Hematopoietic multipotent progenitor cell treated with erythropoietin and hydrocortisone succinate and interleukin-3 and kit ligand, for 4 days (in vitro differentiated cells): ENCODE measurements at places on chromosomes 1 and 21.

DNA sequence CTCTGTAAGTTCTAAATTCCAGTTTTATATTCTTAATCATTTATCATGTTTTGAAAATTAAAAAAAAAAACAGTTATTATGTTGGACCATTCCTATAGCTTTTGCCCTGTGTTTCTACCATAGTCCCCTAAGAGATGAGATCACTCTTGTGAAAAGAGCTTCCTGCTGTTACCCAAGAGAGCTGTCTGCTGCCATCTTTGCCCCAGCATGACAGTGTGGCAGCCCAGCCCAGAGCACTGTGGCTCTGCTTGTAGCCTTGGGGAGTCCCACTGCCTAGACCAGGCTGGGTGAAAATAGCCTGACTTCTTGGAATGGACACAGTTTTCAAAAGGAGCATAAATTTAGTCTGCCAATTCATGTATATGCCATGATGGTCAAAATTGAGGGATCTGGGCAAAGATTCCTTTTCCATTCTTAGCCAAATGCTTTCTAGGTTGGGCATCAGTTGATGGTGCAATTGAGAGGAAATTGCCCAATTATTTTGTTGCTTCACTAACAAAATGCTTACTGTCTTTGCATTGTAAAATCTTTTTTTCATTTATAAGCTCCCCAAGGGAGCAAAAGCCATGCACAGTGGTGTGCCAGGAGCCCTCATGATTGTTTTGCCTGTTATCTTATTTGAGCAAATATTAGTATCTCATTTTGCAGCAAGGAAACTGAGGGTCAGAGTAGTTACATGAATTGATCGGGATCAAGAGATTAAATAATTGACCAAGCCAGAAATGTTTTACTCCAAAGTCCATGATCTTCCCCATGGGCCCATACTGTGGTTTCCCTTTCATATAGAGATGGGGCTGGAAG, 72.8 kb downstream of the ETS2 start:
- DNase-seq: peak; percentile 42

GRCh38 chr1:27418326-27419185, 26.1 kb downstream of the GPR3 start:
- no peak for DNase-seq

DNA sequence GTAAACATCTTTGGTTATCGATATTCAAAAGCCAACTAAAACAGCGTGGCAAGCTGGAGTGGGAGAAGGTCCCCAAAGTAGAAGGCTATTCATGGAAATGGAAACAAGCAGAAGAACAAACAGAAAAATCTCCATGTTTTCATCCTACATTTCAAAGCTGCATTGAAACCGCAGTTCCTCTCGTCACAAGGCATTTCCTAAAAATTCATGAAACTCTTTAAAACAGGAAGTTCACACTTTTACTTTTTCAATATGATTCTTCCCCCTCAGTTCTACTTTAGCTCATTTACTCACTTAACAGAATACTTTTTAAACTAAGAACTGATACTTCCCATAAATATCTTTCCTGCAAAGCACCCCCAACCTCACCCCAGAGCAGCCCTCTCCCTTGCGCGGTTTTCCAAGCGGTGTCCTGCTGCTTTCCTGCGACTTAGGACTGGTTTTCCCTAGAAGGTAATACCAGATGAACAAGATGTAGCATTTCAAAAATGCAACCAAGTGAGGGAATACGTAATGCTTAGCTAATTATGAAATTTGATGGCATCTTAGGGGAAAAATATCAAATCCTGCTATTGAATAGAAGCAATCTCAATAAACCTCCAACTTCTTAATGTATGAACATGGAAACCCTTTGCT, 228.3 kb upstream of the PKN2 start:
- peak; percentile 18 for DNase-seq

GRCh38 chr1:223853275-223853674, 7.5 kb upstream of the TP53BP2 start:
- DNase-seq: no peak

DNA sequence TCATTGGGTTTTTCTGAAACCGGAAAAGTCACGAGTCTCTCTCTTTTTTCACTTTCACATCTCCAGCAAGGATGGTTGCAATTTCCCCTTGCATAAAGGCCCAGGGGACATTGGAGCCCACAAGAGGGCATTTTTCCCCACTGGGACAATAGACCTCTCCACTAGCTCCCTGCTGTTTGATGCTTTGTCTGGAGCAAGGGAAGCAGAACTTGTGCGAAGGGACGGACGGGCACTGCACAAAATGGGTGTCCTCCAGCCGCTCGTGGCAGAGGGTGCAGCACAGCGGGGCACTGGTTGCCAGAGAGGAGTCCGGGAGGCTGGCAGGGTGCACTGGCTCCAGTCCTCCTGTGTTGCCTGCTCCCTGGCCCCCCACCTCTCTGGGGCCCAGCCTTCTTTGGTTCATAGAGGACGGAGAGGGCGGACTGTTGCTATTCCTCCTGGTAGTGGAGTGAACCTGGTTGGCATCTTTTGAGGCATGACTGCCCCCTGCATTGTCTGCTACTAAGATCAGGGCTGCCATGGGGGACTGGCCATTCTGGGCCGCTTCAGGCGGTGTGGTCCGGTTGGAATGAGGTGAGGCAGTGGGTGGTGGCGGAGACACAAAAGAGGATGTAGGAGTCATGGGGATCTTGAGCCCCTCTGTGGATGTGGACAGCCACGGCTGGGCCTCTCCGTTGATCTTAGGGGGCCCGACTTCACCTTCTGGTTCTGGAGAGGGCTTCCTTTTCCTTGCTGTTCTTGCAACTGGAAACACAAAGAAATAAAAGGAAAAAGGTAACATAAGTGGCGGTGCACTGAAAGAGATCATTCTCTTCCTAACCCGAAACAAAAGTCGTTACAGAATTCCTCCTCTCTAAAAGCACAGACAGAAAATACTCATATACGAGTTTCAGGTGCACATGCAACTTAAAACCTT, 2.6 kb downstream of the IRF2BP2 start:
- peak; percentile 71 for DNase-seq

DNA sequence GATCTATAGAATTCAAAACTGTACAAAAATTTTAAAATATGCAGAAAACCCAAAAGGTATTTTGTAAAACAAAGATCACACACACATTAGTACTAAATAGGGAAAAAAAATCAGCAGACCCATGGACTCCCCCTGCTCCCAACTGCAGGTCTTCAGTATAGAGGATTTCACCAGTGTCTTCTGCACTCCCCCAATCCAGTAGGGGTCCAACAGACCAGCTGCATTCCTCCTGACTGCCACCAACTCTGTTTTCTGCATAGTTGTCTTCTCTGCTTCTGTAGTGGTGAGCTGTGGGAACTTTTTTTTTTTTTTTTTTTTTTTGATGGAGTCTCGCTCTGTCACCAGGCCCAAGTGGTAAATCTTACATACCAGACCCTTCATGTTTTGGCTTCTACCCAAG, 21.9 kb downstream of the CLCA2 start:
- DNase-seq: no peak

GRCh38 chr1:18977428-18977827, 21.0 kb upstream of the IFFO2 start:
- no peak for DNase-seq

- peak; percentile 90 for DNase-seq
These were observed 2.8 kb upstream of the NUP210L start for GRCh38 chr1:154157520-154158306.

GRCh38 chr1:9425859-9426258, 113.4 kb upstream of the SLC25A33 start:
- peak; percentile 48 for DNase-seq

DNA sequence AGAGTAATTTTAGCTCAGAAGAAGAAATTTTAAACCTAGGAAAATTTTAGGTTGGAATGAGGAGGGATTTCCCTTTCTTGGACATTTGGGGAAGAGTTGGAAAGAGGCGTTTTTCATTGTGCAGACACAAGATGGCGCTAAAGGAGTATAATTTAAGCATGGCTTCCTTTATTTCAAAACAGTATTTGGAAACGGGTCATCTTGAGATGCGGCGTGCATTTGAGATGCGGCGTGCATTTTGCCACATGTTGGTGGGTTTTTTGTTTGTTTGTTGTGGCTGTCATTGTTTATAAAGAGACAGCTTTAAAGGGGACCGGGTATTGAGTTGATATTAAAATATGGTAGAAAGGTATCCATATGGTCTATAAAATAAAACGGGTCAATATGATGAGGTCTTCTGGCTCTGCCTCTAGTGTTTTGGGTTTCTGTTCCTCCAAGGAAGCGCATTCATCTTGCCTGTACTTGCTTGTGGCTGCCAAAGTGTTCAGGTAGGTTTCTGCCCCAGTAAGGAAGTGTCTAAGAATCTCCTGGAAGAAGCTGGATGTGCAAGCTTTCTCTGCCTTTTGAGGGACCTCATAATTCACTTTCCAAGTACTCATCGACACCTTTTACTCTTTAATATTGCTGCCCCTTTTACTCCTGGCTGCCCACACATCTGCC, 210.3 kb downstream of the SLC35F3 start:
- peak; percentile 76 for DNase-seq

DNA sequence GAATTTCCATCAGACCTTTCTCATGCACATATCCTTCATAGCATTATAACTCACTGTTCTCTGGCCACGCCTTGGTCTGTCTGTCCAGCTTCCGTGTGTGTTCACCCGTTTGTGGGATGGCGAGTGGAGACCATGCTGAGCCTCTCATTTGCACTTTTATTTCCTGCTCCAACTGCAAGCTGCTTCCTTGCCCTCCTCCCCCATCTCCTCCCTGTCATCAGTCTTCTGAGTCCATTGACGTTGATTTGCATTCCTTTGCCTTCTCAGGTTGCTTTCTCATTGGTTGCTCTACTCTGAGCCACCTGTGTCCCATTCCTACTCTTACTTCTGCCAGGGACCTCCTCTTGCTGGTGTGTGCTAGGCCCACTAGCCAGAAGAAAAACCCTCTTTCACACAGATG, 146.4 kb downstream of the NOS1AP start:
- no peak for DNase-seq

DNA sequence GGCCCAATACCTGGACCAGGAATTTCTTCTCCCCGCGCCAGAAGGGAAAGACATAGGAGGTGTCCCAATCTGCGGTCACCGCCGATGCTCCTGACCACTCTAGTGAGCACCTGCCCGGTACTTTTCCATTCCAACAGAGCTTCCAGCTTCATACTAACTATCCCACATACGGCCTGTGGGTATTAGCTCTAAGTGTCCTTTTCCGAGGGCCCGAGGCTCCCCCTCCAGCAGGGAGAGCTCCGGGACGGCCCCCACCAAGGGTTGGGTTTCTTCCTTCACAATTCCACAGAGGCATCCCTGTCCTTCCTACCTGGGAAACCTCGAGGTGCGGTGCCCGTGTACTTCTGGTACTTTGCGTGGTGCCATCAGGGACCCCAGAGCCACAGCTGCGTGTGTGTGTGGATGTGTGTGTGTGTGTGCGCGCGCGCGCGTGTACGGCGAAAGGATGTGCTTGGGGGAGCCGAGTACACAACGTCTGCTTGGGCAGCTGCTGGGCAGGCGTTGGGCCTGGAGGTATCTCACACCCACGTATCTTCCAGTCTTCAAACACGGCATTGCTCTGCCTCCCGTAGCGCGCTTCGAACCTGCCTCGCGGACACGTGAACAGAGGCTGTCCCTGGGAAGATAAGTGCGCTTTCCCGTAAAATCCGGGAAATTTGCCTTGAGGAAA, 2.4 kb upstream of the SIM2 start:
- peak; percentile 18 for DNase-seq

DNA sequence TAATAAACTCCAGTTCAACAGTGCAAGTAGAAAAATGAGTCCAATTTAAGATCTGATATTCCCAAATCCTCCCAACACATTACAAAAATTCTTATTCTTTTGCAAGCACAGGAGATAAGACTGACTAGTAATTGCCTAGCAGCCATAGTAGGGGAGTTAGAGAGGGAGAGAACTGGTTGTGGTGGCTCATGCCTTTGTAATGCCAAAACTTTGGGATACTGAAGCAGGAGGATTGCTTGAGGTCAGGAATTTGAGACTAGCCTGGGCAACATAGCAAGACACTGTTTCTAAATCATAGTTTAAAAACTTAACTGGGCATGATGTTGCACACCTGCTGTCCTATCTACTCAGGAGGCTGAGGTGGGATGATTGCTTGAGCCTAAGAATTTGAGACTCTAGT, 26.7 kb upstream of the PAPPA2 start:
- no peak for DNase-seq

- DNase-seq: no peak
These were observed 45.1 kb downstream of the CRP start for GRCh38 chr1:159669338-159669737.

DNA sequence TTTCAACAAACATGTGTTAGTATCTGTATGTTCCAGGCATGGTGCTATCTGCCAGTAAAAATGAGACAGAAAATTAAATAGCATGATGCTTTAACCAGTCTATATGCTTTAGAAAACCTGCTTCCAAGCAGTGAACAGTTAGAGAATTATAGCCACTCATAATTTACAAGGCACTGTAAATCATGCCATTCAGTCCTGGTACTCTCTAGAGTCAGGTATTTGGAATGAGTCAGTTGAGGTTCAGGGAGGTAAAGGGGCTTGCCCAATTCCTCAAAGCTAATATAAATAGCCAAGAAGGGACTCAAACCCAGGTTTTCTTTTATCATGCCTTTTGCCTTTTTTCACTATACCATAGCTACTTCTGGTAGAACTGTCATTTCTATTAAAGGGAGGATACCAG, 184.4 kb downstream of the NFIA start:
- DNase-seq: no peak

DNA sequence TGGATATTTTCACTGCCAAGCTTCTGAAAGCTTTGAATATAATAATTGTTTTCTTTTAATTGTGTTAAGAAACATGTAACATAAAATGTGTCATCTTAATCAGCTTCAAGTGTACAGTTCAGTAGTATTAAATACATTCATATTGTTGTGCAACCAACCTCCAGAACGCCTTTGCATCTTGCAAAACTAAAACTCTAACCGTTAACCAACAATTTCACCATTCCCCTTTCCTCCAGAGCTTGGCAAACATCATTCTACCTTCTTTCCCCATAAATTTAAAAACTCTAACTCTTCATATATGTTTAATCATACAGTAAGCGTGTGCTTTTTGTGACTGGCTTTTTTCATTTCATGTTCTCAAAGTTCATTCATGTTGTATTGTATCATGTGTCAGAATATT, 2.1 kb downstream of the MNDA start:
- DNase-seq: peak; percentile 66

- peak; percentile 89 for DNase-seq
These were observed 956 bp downstream of the CPLANE2 start for GRCh38 chr1:16235944-16236510.
